ENCODE measurements at places on chromosomes 1 and 21.

- DNase-seq: no peak
Measured at GRCh38 chr1:179550746-179551682, 24.7 kb downstream of the NPHS2 start.

- no peak for DNase-seq
Measured at GRCh38 chr1:44826375-44827196, 16.5 kb downstream of the PTCH2 start.

- no peak for DNase-seq
Measured at GRCh38 chr1:206924592-206925105, 2.9 kb upstream of the FCMR start.

DNA sequence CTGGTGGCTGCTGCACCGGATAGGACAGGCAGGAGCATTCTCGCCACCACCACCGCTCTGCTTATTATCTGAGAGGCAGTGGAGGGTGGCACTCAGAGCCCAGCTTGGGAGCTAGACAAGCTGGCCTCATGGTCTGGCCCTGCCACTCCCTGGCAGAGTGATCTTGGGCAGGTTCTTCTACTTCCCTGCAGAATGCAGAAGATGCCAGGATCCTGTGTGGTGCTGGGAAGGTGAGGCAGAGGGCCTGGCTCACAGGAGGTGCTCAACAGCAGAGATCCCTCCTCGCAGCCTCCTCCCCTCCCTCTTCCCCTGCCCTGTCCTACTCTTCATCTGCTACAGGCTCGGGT lies 60.4 kb downstream of the ARHGEF10L start:
- DNase-seq: no peak

- no peak for DNase-seq
Measured at GRCh38 chr1:243968413-243968812, 82.7 kb upstream of the ZBTB18 start.

DNA sequence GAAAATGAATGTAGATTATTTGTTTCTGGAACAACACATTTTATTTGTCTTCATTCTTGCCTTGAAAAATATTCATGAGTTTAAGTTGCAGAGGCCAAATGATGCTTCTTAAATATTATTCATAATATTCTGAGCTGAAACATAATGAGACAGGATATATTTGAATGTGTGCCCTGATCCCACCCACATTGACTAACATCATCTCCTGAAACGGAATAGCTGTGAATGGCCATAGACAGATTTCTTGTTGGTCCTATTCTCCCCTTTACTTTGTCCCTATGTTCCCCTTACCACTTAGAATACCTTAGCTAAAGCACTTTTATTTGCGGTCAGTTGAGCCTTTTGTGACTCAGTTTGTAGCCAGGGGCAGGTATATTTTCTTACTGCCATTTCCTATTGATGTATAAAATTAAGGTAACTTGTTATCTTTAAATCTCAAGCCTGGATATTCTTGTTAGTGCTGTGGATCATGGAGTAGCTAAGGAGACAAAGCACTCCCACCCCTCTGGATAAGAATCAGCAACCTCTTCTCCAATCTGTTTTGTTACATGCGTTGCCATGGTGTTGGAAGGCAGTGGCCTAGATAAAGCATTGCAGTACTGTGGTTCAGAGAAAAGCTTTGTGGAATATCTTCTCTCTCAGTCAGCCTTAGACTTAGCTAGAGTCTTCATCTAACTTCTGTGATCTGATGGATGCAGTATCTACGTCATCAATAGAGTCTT lies 478.5 kb upstream of the DEPDC1 start:
- no peak for DNase-seq

DNA sequence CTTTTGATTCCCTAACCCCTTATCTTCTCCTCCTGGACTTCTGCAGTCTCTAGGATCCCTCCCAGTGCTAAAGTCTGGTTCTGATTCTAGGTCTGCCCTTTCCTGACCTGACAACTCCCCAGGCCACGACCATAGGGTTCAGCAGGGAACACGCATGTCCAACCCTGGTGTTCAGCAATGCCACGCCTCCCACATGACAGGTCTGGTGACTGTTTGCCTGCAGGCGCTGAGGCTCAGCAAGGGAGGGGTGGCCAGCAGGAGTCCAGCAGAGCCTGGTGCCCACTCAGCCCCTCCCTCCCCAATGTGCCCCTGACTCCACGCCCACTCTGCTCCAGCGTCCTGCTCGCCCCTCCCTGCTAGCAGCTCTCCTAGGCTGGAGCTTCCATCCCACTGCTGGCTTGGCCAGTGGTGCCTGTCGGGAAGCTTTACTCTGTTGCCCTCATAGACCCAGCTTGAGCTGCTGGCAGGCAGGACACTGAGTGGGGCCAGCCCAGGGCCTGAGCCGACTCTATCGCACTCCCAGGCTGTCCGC lies 17.3 kb downstream of the SLC9A1 start:
- DNase-seq: no peak

DNA sequence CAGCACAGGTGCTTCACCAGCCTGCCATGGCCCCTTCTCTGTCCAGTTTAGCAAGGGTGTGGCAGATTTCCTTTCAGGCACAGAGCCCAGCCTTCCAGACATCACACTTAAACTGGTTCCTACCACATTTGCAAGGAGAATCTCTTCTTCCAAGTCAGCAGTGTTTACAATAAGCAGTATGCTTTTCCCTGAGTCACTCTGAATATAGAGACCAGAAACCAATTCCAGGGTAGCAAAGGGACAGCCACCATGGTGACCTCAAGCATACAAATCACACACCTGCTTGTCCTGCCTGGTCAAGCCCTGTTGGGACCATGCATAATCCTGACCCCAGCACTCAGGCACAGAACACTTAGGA lies 8.7 kb upstream of the CBR3 start:
- DNase-seq: no peak

All from stimulated activated CD4-positive, alpha-beta T cell treated with anti-CD3 and anti-CD28 coated beads, TNF-alpha, amount 100 ng/mL, for 24 hours (primary cell).